ENCODE measurements at places on chromosomes 16 and 17.

- no peak for DNase-seq
These were observed 2286.4 kb downstream of the TP53TG3F start for GRCh38 chr16:35745821-35746248.

GRCh38 chr16:82852388-82853008 is 225.7 kb downstream of the CDH13 start:
- DNase-seq: no peak

- DNase-seq: no peak
These were observed 33.1 kb upstream of the CCL22 start for GRCh38 chr16:57325458-57325857.

DNA sequence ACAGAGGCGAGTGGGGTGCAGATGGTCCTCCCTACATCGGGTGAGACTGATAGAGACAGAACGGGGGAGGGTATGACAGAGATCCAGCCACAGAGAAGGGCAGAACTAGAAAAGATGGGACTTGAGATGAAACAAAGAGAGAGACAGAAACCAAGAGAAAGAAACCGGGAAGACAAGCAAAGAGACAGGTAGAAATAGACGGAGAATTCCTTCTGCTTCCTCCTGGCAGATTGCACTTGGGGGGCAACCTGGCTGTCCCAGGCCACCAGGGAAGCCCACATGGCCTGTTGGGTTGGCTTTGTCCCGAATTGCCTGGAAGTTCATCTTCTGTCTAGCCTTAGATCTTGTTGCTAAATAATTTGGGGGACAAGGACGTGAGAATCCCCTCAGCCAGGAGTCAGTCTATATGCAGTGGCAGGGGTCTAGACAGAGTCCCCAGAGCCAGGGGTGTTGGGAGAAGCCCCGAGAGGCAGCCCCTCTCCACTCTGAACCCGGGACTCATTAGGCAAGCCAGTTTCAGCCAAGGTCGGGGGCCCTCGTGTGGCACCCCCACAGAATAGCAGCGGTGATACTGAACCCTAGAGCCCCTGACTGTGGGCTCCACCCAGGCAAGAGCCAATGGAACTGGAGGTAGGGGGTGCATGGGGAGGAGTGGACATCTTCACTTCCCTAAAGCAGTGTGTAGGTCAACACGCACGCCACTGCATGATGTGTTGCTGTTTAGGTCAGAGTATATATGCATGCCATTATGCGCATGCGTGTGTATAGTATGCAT is 627 bp upstream of the TSPOAP1 start:
- no peak for DNase-seq

DNA sequence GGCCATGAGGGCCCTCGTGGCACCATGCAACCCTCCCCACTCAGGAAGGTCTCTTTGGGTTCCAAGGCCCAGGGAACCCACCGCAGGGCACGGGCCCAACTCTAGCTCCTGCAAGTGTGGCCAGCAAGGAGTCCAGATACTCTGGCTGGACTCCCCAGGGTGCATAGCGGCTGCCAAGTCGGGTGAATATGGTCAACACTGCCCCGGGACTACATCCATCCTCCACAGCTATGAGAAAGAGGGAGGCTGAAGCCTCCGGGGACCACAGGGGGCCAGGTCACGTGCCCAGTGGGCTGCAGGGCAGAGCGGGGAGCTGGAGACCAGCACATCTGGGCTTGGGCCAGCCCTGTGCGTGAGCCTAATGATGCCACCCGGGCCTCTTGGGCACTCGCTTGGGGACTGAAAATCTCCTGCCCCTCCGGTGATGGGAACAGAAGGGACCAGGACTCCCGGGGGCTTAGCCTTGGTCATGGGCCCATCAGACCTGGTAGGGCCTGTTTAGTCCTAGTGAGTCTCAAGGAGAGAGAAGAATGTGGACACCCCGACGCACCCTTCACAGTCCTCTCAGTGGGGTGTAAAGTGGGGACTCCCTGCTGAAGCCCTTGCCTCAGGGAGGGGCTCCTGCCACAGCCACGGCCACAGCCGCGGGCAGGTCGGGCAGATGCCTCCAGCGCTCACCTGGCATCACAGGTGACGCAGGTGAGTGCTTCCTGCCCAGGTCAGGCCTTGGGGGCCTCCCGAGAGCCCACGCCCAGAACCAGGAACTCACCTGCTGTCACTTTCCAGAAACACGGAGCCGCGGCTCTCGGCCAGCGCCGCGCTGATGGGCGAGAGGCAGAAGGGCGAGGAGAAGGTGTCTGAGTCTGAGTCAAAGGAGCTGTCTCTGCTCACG is 26.0 kb downstream of the TBC1D16 start:
- no peak for DNase-seq

GRCh38 chr17:21194703-21195102 is 19.3 kb downstream of the TMEM11 start:
- DNase-seq: no peak

DNA sequence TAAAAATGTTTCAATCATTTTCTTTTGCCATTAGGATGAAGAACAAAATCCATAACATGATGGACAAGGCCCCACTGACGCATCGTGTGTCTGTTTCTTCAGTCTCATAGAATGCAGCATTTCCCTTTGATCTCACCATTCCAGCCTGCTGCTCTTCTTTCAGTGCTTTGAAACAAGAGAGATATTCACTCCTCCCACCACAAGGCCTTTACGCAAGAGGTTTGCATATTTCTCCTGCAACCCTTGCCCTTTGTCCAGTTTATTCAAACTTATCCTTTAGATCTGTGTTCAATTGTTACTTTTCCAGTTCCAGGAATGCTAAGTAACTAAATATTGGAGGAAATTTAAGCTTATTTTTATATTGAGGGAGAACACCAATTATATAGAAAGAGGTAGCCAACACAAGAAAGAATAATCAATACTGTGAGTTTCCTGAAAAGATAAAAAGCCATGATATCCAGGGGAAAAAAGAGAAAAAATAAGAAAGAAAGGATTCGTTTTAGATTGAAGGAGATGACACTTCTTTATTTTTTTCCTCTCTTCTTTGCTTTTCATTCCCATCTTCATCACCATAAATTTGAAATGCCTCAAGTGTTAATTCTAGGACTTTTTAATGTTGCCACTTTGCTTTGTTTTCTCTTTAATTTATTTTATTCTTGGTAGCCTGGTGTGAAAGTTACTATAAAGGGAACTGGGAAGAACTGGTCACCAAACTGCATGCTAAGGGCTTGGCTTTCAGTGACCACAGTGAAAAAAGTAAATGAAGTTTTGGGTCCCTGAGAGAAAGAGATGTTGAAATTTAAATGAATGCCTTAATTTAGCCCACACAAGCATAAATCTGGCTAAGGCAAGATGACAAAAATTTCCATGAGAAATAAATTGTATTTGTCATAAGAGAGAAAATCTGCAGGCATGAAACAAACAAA is 102.1 kb downstream of the KIF2B start:
- DNase-seq: no peak

DNA sequence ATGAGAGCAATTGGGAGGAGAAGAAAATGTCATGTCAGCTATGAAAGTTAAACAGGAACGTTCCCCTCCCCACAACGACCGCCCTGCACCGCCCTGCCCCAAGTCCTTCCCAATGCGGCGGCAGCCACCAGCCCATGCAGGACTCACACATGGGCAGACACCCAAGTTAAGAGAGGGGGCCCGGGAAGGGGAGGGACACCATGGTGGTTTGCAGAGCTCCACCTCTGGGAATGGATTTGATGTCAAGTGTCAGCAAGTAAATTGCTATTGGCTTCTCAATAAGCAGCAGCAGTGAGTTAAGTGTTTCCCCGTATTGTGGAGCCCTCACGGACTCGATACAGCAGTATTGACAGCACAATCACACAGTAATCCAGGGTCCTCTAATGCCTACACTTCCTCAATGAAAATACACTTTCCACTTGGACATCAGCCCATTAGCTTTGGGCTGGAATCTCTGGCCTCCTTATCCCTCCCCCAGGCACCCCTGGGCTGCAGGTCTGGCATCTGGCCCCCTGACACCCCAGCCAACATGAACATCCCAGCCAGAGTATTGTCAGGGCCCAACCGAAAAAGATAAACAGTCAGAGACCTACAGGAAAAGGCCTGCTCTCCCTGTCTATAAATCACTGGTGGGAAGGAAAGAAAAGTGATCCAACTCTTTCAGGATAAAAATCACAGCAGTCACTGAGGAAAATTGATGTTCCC is 22.6 kb downstream of the ZFHX3 start:
- no peak for DNase-seq

DNA sequence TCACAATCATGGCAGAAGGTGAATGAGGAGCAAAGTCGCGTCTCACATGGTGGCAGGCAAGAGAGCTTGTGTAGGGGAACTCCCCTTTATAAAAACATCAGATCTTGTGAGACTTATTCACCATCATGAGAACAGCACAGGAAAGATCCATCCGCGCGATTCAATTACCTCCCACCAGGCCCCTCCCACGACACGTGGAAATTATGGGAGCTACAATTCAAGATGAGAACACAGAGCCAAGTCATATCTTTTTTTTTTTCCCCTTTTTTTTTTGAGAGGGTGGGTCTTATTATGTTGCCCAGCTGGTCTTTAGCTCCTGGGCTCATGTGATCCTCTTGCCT is 60.0 kb downstream of the RPTOR start:
- DNase-seq: no peak

- no peak for DNase-seq
These were observed 487 bp downstream of the CREBBP start for GRCh38 chr16:3879887-3880564.

- DNase-seq: no peak
These were observed 150.8 kb upstream of the FOXF1 start for GRCh38 chr16:86359571-86359970.

DNA sequence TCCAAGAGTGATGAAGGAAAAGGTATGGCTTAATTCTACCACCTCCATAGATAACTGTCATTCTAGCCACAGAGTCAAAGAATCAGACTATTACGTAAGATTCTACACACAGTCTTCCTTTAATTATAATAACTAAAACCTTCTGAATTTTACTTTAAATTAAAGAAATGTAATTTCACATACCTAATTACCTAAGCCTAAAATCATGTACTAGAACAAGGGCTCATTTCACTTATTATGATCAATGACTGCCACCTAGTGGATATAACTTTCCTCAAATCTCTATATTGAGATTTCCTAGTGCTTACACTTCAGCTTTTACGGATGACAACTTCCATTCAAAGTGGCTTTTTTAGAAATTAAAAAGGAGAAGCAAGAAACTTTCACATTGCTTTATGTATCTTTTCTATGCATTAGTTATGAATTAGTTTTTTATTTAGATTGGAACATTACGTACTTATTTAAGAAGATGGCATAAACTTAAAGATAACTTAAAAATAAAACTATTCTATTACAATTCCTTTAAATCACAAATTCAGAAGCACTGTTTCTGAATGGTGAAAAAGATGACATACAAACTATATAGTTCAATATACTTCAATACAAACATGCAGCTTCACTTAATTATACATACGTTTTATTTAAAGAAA is 18.2 kb upstream of the ABCA10 start:
- DNase-seq: peak; percentile 31

DNA sequence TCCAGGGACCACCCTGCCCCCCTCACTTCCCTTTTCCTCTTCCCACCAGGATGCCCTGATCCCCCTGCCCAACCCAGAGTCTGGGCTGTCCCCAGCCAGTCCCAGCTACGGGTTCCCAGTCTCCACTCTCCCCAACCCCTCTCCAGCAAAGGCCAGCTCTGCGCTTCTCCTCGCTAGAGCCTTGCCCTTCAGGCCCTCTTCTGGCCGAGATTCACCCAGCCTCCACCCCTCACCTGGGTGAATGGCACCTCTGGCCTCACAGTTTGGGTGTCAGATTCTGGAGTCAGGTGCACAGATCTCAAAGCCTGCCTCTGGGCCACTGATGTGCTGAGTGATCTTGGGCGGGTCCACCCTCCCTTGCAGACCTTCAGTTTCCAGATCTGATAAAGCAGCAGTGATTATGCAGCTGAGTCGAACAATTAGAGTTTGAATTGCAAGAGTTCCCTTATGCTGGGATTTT is 185.6 kb upstream of the TNRC6C start:
- no peak for DNase-seq

GRCh38 chr17:62797959-62798358 is 10.2 kb downstream of the MARCHF10 start:
- DNase-seq: no peak

- no peak for DNase-seq
These were observed 249.3 kb upstream of the CIBAR2 start for GRCh38 chr16:85361441-85362118.

DNA sequence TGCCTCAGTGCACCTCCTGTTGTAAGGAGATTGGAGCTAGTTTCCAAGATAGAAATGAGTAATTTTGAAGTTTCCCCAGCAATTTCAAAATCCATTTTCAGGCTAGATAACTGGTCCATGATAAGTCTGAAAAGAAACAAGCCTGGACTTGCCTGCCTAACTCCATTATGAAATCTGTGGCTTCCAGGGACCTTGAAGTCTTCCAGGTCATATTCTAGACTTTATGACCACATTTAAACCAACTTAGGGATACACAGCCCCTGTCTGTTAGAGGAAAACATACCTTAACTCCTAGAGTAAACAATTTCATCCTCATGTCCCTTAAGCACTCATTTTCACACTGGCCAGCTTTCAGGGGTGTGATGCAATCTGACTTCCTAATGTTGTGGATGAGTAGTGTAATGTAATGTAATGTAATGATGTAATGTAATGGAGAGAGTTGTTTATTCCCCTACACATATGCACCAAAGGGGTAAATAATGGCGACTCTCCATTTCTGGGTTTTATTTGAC is 96.7 kb upstream of the FAM20A start:
- peak; percentile 57 for DNase-seq

DNA sequence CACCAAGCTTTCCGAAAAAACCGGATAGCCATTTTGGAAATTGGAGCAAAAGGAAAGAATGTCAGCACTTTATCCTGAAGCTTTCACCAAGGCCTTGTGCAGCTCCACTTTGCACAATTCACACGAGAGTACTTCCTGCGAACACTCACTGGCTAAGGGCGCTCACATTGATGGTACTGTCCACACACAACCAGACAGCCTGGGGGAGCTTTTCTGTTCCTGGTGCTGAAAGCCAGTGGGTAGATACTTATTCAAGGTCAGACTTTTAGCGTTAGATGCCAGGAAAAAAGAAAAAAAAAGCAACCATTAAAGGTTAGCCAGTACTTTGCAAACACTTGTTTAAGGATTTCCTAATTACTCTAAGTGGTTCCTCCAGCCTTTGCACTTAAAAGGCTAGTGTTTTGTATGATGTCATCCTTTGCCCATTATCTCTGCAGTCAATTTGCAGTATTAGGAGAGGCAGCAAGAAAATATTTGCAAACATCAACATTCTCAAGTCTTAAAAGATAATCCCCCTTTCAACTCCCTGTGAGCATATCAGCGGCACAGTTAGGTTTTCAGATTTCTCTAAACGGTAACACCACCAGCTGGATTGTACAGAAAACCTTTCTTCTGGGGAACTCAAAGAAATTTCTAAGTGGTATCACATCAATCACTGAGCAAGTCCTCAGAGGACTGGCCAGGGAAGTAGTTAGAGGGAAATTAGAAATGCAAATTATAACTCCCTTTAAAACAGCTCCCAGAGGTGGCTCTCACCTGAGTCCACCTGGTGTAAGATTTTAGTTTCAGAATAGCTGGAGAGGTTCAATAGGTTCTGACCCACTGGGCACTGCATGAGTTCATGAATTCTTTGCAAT is 243.4 kb upstream of the IRX5 start:
- no peak for DNase-seq
